Heart left ventricle (tissue), 16 donors: ENCODE measurements at places on chromosomes 12 and 14. TPM values are rescaled to one million over a fixed set of nuclear protein-coding genes. Genes with fewer than 3 reads are reported as not detected.

The IL31 gene
- total RNA-seq, result not detected

The KIF26A gene
- total RNA-seq, result 11.8 TPM

The EML5 gene
- 0.71 TPM for total RNA-seq

The PTGDR gene
- 0.61 TPM for total RNA-seq

GRCh38 chr12:112749081-112749480, 42.5 kb upstream of the RPH3A start:
- DNase-seq, result no peak

- no peak for DNase-seq
These were observed 4.1 kb downstream of the SHMT2 start for GRCh38 chr12:57233357-57234232.

DNA sequence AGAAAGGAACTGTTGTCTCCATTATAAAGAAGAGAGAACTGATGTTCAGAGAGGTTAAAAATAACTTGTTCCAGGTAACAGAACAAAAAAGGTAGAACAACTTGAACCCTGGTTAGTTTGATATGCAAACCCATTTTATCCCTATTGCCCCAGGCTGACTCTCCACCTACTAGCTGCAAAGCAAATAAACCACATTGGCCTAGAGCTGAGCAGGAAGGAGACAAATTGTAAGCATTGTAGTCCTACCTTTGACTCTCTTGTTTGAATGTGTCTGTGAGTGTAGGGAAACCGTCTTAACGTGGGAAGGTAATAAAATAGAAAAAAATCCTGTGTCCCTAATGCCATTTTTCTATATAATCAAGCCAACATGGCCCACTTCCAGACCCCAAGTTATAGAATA, 126.4 kb downstream of the CCER1 start:
- DNase-seq, result no peak

DNA sequence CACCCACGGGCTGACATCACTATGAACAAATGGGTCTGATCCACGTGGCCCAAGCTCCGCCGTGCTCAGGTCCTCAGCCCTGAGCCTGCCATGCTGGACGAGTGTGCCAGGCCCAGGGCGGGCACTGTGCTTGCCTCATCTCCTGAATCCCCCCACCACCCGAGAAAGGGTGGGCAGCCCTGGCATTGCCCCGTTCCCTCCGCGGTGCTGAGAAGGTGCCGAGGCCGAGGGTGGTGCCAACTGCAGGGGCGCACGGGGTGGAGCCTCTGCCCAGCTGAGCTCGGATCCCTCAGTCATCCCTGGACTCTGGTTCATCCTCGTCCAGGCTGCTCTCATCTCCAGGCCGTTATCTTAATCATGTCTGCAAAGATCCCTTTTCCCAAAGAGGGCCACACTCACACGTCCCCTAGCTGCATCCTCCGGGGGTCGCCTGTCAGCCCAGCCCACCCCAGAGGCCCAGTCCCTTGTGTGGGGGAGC, 60.6 kb downstream of the NOC4L start:
- DNase-seq, result no peak

- no peak for DNase-seq
These were observed 15.2 kb upstream of the TCP11L2 start for GRCh38 chr12:106287364-106287763.

DNA sequence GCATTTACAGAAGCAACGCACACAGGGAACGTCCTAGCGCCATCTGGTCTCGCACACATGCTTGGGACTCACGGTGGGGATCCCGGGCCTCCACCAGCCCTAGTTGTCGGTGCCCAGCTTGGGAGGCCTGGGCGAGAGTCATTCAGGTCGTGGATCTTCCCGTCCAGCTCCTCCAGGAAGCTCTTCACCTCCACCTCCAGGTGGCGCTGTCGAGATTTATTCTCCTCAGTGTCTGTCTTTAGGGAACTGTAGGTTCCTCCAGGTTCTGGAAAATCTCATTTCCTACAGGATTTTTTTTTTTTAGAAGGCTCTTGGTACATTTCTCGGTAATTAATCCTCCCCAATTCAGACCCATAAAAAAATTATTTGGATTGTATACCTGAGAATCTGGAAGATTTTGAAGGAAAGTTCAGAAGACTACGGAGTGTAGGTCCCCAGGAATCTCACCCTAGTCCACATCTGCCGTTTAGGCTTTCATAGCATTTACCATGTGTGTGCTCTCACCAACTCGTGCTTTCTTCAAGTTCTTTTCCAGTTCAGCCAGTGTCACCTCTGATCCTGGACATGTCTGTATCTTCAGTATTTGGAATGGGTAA, 910.0 kb downstream of the TMEM121 start:
- no peak for DNase-seq

DNA sequence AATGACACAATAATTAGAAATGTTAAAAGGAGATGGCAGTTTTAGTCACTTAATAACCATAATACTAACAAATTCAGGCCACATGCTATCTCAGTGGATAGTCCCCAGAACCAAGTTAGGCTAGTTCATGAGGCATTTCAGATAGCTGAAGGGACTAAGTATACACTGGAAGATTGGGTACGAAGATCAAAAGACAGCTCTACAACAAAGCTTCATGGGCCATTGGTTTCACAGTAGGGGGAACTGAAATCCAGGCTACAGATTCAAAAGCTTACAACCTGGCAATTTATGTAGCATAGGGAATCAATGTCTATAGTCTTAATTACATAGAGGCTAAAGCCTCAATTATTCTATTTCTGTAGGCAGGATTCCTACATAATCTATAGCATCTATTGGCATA, 343.0 kb downstream of the RGS6 start:
- DNase-seq, result no peak

GRCh38 chr12:94954948-94955592, 48.4 kb downstream of the NDUFA12 start:
- no peak for DNase-seq
